ENCODE measurements at places on chromosomes 2 and 18. TPM values are rescaled to one million over a fixed set of nuclear protein-coding genes. Genes with fewer than 3 reads are reported as not detected.

GRCh38 chr2:106020032-106020431, 174.1 kb downstream of the UXS1 start:
- no peaks in the 10 kb centered on the region for H3K4me1 ChIP-seq
- H3K27me3 ChIP-seq: no peaks in the 10 kb centered on the region
- no peak overlapping the region for H3K4me3 ChIP-seq
- DNase-seq: no peak

DNA sequence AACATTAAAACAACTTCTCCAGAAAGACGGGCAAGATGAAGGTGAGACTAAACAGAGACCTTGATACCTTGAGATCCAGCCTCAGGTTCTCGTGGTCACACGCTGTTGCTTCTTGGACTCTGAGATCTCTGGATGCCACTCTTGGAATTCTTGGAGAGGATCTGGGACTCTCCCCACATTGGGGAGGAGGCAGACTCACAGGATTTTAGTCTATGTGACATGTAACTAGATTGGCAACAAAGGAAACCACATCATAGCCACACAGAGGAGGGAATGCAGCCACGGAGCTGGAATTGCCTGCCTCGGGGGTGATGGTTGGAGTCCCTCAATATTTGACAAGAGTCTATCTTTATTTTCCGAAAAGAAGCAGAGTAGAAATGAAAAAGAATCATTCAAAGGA, 78.8 kb upstream of the IGFBP5 start:
- no peak overlapping the region for H3K27ac ChIP-seq
- H3K27me3 ChIP-seq: no peaks in the 10 kb centered on the region
- no peak overlapping the region for H3K4me3 ChIP-seq
- no peak for DNase-seq

DNA sequence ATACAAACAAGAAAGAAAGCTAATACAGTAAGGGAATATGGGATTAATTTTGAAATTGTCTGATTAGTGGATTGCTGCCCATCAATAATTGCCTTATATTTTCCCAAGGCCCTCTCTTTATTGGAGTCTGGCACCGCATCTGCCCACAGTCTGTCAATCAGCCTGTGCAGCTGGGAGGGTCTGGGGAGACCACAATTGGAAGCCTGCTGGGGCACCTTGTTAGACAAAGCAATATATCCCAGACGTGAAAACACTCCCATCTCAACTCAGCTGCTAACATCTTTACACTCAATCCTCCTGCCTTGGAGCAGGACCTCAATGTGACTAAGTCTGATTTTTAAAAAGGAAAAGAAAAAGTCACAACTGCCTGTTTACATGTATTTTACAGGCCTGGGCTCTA, 258.6 kb downstream of the SRBD1 start:
- no peak for DNase-seq
- H3K27me3 ChIP-seq: no peaks in the 10 kb centered on the region
- H3K4me3 ChIP-seq: no peak overlapping the region
- H3K27ac ChIP-seq: no peak overlapping the region

The DTNB gene
- 23.6 TPM for total RNA-seq

The COL5A2 gene
- 0.63 TPM for total RNA-seq

The SCN2A gene
- total RNA-seq: 0.10 TPM

The SERPINB2 gene
- total RNA-seq: not detected

DNA sequence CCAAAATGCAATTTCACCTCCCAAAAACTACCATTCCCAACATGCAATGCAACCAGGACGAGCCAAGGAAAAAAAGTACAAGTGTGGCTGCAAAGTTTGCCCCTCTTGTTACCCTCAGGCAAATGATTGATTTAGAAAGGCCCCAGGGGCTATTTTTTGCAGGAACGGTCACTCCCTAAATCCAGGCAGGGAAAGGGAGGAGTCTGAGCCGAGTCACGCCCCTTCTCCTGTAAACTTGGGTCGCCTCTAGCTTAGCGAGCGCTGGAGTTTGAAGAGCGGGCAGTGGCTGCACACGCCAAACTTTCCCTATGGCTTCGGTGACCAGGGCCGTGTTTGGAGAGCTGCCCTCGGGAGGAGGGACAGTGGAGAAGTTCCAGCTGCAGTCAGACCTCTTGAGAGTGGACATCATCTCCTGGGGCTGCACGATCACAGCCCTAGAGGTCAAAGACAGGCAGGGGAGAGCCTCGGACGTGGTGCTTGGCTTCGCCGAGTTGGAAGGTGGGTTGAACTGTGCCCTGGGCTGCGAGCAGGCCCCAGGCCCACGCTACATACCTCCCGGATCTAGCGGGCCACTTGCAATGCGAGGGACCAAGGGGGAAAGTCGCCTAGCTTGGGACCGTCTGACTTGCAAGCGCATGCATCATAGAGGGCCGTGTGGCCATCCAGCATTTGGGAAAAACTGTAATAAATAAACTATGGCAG, at the start of gene GALM:
GALM (plus strand) TSS at position 261 of the 702 bp plus-strand sequence; CDS start at position 309, 48 bp downstream.
- peak within 1 kb of the TSS; percentile 59 for H3K27ac ChIP-seq
- no peaks in the 10 kb centered on the region for H3K27me3 ChIP-seq
- H3K36me3 ChIP-seq: no peaks in the 10 kb centered on the region

GRCh38 chr2:184402381-184402780, 195.9 kb upstream of the ZNF804A start:
- no peaks in the 10 kb centered on the region for H3K27me3 ChIP-seq
- H3K4me1 ChIP-seq: no peaks in the 10 kb centered on the region
- H3K4me3 ChIP-seq: no peak overlapping the region

DNA sequence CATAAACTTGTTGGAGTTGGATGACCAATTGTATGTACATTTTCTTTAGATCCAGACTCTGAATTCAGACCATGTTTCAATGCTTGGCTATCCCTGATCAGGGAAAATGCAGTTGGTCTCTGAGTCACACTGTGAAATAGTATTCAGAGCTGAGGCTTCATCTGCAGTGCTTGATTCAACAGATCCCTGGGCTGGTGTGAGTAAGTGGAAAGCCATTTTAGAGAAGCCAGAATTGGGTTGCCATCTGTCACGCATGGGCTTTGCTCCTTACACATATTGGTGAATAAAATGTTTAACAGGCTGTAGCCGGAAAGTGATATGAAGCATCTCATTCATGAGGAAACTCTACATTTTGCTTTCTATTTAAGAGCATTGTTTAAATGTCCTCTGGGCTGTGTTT, 50.0 kb upstream of the ACYP2 start:
- no peak for DNase-seq
- H3K4me3 ChIP-seq: no peak overlapping the region
- H3K27ac ChIP-seq: no peak overlapping the region
- H3K27me3 ChIP-seq: no peaks in the 10 kb centered on the region
- no peaks in the 10 kb centered on the region for H3K4me1 ChIP-seq

The WNT10A gene
- total RNA-seq: 2.9 TPM
